Stimulated activated CD8-positive, alpha-beta memory T cell treated with anti-CD3 and anti-CD28 coated beads, Interleukin-7, amount 100 ng/mL, for 1 hour (primary cell): ENCODE measurements at places on chromosomes 11 and 22.

DNA sequence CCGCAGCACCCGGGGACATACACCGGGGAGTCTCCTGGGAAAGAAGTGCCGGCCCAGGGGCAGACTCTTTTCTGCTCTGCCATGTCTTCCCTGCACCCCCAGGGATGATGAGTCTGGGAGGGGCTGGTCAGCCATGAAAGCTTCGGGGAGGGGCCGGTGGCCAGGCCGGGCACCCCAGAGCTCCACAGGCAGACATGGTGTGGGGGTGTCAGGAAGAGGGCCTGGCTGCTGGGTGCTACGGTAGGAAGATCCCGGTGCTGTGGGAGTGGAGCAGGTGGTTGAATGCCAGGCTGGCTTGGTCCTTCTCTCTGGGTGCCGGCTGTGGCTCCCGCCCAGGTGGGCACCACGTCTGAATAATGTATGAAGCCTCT lies 17.4 kb downstream of the LSP1 start:
- no peak for DNase-seq

DNA sequence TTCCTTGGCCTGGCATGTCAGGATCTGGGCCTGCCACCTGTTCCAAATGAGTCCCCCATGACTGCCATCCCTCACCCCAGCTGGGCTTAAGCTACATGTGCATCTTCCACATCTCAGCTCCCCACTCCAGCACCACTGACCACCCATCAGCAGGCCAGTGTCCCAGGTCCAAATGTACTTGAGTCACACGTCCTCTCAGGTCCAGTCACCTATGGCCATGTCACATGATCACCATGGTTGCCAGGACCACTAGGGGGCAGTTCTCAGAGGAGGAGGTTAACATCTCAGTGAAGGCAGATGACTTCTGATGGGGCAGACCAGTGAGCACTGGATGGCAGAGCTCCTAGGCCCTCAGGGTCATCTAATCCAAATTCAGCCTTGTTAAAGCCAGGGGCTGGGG lies 41.9 kb upstream of the WNT11 start:
- DNase-seq = no peak

- DNase-seq = no peak
Observed at GRCh38 chr11:19441288-19441687, 200.5 kb upstream of the E2F8 start.

- no peak for DNase-seq
Observed at GRCh38 chr22:45657701-45658100, 13.9 kb upstream of the ATXN10 start.

DNA sequence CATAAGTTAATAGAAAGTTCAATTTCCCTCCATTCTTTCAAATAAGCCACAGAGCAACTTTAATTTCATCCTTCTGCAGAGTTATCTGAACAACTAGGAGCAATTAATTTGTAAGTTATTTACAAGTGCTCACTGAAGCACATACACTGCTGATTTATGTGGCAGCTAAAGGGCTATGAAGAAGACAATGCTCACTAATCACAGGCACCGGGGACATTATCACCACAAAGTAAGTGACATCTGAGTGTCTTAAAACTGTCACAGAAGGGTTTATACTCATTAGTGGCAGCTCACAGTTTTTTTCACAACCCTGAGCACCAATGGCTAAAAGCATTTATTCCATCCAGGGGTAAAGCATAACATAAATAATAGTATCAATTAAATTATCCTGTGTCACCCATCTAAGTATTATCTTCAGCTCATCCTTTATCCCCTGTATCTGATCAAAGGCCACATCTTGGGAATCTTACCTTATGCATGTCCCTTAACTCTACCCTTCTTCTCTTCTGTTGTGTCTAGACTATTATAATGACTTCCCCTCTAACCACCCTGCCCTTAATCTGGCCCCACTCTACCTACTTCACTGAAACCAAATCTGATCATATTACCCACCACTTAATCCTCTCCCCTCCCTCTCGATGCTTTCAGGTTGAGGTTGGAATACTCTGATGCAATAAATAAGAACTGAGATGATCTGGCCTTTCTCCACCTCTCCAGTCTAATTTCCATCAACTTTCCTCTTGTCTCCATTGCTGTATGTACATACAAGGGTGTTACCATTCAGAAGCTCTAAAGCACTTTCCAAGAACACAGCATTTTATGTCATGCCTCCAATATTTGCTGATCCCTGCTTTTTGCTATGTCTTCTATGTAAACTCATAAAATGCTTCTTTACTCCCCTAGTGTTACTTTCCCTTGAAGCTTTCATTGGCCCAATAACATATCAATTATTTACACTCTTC lies 252.7 kb downstream of the CASP12 start:
- no peak for DNase-seq

DNA sequence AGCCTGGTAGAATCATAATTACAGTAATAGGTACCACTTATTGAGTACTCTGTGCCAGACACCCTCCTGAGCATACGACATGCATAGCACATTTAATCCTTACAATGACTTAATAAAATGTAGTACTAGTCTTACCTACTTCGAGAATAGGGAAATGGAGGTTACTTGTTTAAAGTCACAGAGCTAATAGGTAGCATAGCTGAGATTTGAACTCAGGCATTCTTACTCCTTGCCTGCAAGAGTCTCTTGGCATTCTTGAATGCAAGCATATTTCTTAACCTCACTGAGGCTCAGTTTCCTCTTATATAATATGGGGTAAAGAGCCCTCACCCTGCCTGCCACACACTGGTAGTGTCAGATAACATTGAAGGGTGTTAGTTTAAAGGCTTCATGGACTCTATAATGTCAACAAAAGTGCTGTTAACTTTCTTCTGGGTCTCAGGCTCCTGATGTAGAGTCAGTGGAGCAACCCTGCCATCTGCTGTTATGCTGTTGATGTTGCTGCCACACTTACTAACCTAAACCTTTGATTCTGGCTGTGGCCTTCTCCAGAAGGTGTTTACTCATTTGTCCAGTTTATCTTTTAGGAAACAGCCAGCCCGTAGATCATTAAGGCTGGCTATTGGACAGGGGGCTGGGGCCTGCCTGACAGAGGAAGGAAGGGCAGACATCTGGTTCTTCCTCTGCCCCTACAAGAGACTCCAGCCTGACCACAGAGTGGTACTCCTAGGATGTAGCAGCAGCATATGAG lies 18.9 kb downstream of the LIMK2 start:
- DNase-seq = no peak

DNA sequence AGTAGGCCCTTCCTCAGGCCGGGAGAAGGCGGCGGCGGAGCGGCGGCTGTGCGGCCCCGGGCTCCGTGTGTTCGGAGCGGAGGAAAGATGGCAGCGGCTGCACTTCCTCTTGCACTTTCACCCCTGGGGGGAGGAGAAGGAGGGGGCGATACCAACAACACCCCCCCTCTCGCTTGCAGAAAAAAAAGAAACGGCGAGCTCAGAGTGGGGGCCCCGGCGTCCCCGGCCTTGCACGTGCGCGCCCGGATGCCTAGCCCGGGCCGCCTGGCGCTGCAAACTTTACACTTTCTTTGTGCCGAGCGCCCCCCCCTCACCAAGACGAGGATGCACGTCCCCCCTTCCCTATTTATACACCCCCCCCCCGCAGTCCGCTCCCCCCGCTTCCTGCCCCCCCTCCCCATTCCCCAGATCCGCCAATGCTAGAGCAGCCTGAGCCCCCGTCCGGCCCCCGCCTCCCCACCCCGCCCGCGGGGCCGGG lies at the start of gene PATZ1:
PATZ1 (minus strand) TSS at position 92 of the 478 bp plus-strand sequence. CDS start 744 bp downstream, outside the sequence.
- peak; percentile 54 for DNase-seq

DNA sequence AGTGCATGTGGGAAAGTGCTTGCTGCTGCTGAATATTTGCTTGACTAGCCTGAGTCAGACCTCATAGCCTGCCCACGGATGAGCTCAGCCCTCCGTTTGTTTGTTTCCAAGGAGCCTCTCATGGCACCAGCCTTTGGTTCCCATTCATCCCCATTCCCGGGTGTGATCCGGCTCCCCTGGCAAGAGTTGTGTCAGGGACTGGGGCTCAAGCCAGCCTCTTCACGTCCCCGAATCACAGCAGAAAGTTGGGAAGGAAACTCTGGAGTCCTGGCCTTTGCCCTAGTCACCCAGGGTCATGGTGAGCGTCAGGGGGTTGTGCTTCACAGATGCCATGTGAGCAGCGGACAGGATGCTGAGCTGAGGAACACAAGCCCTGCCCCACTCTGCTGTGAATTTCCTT lies 13.8 kb downstream of the SEC14L3 start:
- no peak for DNase-seq

GRCh38 chr11:61352038-61352437 lies 9.6 kb downstream of the CYB561A3 start:
- no peak for DNase-seq

DNA sequence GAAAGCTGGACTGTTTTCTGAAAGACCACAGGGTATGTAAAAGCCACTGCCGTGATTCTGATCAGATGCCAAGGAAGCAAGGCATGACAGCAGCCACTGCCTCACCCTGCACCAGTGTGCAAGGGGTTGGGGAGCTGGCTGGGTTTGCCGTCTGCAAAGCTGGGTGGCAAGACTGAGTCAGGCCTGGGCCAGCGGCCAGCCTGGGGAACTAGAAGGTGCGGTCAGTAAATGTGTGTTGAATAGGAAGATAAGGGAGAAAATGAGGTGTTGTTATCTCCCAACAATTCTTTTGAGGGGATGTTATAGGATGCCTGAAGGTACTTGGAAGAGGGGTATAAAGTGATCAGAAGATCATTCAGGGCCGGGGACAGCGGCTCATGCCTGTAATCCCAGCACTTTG lies 8.0 kb downstream of the VSTM5 start:
- DNase-seq = no peak

DNA sequence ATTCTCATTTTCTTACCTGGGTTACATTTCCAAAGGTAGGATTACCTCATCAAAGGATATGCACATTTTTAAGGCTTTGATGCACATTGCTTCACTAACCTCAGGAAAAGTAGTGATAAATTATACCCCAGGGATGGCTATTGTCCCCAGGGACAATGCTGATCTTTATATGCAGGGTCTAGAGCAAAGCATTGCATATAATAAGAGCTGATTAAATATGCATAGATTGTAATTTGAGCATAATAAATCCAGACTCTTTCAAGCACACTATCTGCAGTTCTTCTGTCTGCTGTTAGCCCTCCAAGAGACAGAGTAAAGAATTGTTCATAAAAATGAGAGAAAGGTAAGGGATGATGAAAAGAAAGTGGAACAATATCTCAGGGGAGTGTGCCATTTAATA lies 57.3 kb upstream of the SYT13 start:
- no peak for DNase-seq

GRCh38 chr11:124643605-124644425 lies 21.2 kb downstream of the TBRG1 start:
- no peak for DNase-seq

GRCh38 chr11:33387996-33388395 lies 130.8 kb downstream of the HIPK3 start:
- no peak for DNase-seq

- no peak for DNase-seq
Observed at GRCh38 chr11:119318240-119319135, 1.6 kb upstream of the MCAM start.
